ENCODE measurements at places on chromosomes 5 and 9.

DNA sequence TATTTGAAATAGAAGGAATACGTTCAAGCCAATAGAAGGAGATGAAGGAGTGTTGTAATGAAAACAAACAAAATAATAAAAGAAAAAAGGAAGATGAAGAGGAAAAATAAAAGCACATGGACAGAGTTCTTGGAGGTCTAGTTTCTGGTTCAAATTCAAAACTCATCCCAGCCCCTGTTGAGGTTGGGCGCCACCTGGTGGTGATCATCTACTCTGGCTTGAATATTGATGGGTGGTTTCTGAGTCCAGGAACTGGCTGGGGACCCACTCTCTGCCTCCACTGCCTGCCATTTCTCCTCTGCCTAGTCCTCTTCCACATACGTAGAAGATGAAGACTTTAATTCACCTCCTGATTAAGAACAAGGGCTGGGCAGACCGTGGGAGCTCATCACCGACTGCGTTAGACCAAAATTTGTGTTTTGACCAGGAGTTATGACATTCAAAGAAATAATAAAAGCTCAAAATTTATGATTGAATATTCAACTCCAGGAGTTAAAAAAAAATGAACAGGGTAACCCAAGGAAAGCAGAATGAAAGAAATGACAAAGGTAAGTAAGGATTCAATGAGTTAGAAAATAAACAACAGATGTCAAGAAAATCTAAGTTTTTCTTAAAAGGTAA lies 99.0 kb upstream of the SLC1A3 start:
- DNase-seq, result no peak

DNA sequence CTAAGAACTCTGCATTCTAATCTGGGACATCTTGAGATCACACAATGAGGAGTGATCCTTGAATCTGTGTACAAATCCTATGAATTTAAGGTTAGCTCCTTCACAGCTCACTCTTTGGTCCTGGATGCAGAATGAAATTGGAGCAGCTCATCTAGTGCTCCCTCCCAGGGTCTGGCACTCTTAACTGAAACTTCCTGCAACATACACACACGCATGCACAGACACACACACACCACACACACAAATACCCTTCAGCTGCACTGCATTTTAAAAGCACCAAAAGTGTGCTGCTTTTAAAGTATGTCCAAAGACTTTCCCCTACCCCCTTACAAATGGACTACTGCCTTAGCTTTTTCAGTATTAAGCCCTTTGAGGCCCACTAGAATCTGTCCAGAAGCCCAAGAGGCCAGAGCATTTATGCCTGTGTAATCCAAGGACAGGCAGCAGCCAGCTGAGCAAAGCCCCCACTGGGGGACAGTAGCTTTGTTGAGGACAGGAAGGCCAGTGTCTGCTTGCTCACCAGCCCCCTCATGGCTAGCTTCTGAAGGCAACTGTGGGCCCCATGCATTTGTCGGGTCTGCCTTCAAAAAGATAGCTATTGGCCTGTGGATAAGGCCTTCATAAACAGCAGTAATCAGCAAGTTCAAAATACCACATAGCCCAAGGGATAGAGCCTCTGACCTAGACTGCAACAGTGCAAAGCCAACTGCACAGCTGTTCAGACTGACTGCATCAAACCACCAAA lies 43.6 kb downstream of the CDO1 start:
- no peak for DNase-seq

DNA sequence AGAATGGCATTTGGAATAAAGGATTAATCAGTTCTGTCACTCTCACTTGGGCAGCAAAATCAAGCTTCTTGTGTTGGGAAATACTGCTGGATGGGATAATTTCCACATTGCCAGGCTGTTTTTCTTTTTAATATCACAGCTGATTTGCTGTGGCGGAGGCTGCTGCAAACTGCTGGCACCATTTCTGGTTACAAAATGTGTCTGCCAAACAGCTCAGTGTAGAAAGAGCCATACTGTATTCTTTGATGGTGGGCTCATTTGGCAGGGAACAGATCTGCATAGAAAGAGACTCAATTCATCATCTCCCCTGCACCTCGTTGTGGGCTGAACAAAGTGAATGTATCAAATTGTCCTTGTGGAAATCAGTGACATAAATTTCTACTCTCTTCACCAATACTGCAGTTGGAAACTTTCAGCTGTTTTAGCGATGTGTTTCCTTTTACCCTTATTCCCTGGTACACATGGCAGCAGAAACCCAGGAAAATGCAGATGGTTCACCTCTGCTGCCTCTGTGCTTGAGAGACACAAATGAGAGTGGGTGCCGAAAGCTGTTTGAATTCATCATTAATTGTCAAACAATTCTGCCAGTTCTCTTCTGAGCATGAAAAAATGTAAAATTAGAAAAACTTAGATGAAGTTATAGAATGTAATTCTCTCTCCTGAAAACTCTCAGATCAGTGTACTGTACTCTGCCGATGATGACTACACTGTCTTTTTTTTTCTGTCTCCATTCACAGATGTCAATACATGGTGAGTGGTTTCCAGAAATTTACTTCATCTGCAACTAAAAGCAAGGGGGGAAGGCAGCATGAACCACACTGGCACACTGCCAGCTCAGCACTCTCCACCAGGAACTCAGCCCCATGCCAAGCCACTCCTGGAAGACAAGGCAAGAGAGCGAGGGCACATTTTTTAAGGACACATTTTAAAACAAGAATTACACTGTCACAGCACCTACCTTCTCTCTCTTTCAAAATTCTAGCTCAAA lies 75.0 kb downstream of the HMHB1 start:
- DNase-seq, result no peak

GRCh38 chr5:180603076-180603594 lies 11.8 kb upstream of the SCGB3A1 start:
- DNase-seq, result no peak

- no peak for DNase-seq
These were observed 40.7 kb downstream of the FBXW11 start for GRCh38 chr5:171965745-171966144.

DNA sequence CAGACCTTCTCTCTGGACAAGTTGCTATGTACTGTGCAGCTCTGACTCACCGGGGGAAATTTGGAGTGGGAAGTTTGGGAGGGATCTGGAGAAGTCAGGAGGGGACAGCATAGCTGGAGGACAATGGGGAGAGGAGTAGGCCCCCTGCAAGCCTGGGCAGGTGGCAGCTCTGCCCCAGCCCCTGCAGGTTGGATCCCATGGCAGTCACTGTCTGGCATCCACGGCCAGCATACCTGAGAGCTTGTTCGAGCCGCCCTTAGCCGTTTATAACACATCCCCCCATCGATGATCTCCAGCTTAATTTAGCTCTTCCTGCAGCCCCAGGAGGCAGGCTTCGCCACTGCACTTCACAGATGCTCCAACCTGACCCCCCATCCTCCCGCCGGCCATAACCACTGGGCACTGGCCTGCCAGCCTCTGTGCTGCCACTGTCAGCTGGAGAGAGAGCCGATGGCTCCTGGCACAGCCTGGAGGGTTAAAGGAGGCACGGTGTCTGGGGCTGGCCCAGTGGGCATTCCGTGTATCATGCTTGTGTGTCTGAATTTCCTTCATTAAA lies 57.7 kb upstream of the RNU6ATAC start:
- no peak for DNase-seq

GRCh38 chr5:83947763-83948162 lies 227.1 kb upstream of the HAPLN1 start:
- no peak for DNase-seq

GRCh38 chr9:135692410-135692809 lies 6.9 kb downstream of the SOHLH1 start:
- DNase-seq, result no peak

GRCh38 chr9:684054-684890 lies 157.2 kb upstream of the DMRT1 start:
- peak; percentile 72 for DNase-seq

DNA sequence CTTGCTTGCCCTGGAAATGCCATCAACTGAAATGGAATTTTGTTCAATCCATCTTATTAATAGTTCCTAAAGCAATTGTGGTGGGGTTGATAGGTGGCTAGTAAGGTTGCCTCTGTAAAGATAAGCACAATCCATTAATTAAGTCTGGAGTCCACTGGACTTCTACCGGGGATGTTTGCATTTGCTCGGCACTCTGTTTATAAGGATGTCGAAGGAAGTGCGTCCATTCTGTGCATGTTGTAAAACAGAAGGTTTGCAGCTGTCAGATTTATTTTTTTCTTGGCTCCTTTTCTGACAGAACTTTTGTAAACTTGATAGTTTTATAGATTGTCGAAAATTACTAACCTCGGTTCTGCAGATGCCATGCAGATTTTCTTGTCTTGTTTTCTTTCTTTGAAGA lies 12.8 kb upstream of the TNFAIP8 start:
- DNase-seq, result peak; percentile 65

DNA sequence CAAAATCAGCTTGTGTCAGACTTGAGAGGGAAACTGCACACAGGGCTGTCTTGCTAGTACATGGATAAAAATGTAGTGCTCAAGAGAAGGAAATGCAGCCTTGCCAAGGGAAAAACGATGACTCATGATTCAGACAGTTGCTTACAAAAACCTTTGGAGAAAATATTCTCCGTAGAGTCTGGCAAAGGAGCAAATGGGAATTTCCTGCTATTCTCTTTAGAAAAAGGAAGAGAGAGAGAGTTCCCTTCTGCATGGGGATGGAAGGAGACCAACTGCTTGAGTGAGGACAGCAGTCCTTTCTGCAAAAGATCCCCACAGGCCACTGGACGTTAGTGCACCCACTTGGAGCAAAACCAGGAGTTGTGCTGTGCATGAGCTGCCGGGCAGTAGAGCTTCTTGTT lies 7.6 kb downstream of the IFNB1 start:
- DNase-seq, result peak; percentile 4

GRCh38 chr5:159286420-159287035 lies 23.4 kb downstream of the UBLCP1 start:
- no peak for DNase-seq

DNA sequence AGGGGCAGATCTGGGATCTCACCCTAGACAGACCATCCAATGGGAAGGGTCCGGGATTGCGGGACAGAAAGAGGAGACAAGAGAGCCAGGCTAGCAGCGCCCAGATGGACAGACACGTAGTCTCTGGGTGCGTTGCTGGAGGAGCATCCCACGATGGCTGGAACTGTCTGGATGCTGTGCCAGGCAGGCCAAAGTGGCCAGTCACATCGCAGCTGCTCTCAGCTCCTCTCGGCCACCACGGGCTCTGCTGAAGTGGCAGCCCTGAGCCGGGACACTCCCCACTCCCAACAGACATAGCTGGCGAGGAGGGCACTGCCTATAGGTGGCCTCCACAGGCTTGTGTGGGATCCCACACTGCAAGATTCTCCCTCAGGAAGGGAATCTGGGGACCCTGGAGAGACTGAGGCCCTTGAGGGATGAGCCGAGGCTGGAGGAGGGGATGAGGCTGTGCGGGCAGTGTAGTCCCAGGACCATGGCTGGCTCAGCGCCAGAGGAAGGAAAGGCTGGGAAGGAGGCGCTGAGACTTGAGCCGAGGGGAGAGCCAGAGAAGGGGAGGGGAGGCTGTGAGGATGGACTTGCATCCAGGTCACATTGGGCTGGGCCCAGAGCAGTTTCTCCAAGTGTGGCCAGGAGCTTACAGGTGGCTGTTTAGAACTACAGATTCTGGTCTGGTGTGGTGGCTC lies 10.3 kb upstream of the WDR5 start:
- no peak for DNase-seq

DNA sequence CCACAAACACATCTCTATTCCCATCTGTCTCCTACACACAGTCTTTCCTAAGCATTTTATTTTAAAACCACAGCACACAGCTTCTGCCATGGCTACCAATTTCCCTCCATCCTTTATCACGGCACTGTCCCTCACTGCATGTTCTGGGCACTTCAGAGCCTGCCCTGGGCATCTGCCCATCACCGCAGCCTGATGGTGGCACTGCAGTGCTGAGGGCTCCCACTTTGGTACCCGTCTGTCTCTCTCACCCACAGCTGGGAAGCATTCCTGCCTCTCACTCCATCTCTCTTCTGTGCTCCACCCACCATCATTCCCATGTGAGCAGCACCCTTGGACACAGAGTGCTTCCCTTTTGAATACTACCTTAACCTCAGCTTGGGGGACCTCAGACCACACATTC lies 31.7 kb downstream of the ZDHHC11 start:
- no peak for DNase-seq

GRCh38 chr5:33281431-33281843 lies 159.3 kb upstream of the TARS1 start:
- no peak for DNase-seq

GRCh38 chr5:132184588-132184987 lies 43.1 kb downstream of the P4HA2 start:
- no peak for DNase-seq

- DNase-seq, result no peak
These were observed 54.6 kb downstream of the LHFPL2 start for GRCh38 chr5:78594021-78594420.

GRCh38 chr9:8401961-8402705 lies 602.6 kb upstream of the DMAC1 start:
- DNase-seq, result no peak

- no peak for DNase-seq
These were observed 261.3 kb downstream of the TMEM167A start for GRCh38 chr5:82815871-82816270.

DNA sequence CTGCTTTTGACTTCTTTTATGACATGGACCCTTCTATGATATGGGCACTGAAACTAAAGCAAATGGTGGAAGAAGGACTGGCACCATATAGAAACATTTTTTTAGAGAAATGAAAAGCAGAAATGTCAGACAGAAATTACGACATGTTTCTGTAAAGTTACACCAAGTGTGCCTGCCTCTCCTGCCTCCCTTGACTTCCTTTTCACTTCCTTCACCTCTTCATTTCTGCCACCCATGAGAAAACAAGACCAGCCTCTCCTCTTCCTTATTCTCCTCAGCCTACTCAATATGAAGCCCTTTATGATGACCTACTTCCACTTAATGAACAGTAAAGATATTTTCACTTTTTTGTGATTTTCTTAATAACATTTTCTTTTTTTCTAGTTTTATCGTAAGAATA lies 44.5 kb downstream of the ERCC6L2 start:
- no peak for DNase-seq

GRCh38 chr5:61132559-61132958 lies 29.7 kb downstream of the SMIM15 start:
- no peak for DNase-seq

GRCh38 chr5:93658044-93658443 lies 75.0 kb downstream of the NR2F1 start:
- no peak for DNase-seq

GRCh38 chr5:65776441-65777141 lies 54.6 kb downstream of the NLN start:
- no peak for DNase-seq

DNA sequence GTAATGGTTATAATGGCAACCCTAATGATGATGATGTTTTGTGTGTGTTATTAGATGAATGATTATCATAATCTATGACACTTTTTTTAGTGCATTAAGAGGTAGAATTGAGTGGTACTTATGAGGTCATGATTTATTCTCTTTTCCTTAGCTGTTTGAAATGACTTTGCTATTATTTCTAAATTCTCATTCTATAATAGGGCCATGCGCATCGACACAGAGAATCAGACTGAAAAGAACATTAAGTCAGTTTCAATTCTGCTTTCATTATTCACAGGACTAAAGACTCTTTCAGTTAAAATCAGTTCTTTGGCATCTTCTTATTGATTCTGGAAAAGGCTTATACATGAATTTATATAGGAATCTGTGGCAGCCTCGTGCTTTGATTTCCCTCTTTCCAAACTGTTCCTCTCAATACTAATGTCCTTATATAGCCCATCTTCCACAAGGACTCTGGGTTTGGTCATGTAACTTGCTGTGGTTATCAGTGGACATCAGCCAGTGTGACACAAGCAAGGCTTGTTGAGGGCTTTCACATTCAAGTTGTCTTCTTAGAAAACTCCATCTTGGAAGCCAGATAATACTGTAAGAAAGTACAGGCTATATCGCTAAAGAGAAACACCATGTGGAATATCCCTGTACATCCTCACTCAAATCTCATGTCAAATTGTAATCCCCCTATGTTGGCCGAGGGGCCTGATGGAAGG lies 140.3 kb upstream of the CHD1 start:
- no peak for DNase-seq

Data from right renal pelvis (tissue), 4 donors.